GM23338 (cell line): ENCODE measurements at places on chromosomes 3 and 15. TPM values are rescaled to one million over a fixed set of nuclear protein-coding genes. Genes with fewer than 3 reads are reported as not detected.

The ERICH6 gene
- 0.19 and 0.32 TPM in 2 replicates for polyA plus RNA-seq

The CILP gene
- polyA plus RNA-seq = not detected in 2 replicates

The UBE3A gene
- polyA plus RNA-seq = 145 and 150 TPM in 2 replicates

The NR1I2 gene
- 0.89 and 1.4 TPM in 2 replicates for polyA plus RNA-seq

The VIPR1 gene
- polyA plus RNA-seq = 4.9 and 6.3 TPM in 2 replicates

The RASGRP1 gene
- polyA plus RNA-seq = 0.54 and 1.1 TPM in 2 replicates

The CSK gene
- polyA plus RNA-seq = 13.6 and 16.5 TPM in 2 replicates

The PLA2G4F gene
- not detected in 2 replicates for polyA plus RNA-seq

The ZDHHC23 gene
- 2.7 and 3.5 TPM in 2 replicates for polyA plus RNA-seq

The GPR27 gene
- 7.8 and 9.5 TPM in 2 replicates for polyA plus RNA-seq

The HTR3E gene
- not detected in 2 replicates for polyA plus RNA-seq

The XYLB gene
- 1.6 and 2.3 TPM in 2 replicates for polyA plus RNA-seq

The FSIP1 gene
- 0.68 and 0.92 TPM in 2 replicates for polyA plus RNA-seq

The PLSCR2 gene
- polyA plus RNA-seq = 0.55 TPM in 1 of 2 replicates, not detected in the other

The C3orf85 gene
- not detected in 2 replicates for polyA plus RNA-seq

The IL20RB gene
- polyA plus RNA-seq = 1.7 TPM in 2 replicates

The MAP1A gene
- polyA plus RNA-seq = 0.81 and 0.85 TPM in 2 replicates

The SERINC4 gene
- polyA plus RNA-seq = not detected in 2 replicates

The CCK gene
- 3.1 and 3.3 TPM in 2 replicates for polyA plus RNA-seq

The NUTM1 gene
- polyA plus RNA-seq = 0.16 and 0.40 TPM in 2 replicates

The UBA7 gene
- polyA plus RNA-seq = 0.40 and 0.50 TPM in 2 replicates

The LRRC31 gene
- not detected in 2 replicates for polyA plus RNA-seq
